ENCODE measurements at places on chromosomes 11 and 22. TPM values are rescaled to one million over a fixed set of nuclear protein-coding genes. Genes with fewer than 3 reads are reported as not detected.

RASD2 gene
- polyA plus RNA-seq = 1.8 TPM

MMP7 gene
- polyA plus RNA-seq = 21.8 TPM

OR10D3 gene
- polyA plus RNA-seq = not detected

MFRP gene
- not detected for polyA plus RNA-seq

GVQW3 gene
- polyA plus RNA-seq = 9.7 TPM

ADM gene
- 9.5 TPM for polyA plus RNA-seq

ESRRA gene
- polyA plus RNA-seq = 16.4 TPM

OR5B17 gene
- not detected for polyA plus RNA-seq

SLC1A2 gene
- polyA plus RNA-seq = 0.14 TPM

HSCB gene
- 22.8 TPM for polyA plus RNA-seq
